ENCODE measurements at places on chromosomes 2 and 18.

DNA sequence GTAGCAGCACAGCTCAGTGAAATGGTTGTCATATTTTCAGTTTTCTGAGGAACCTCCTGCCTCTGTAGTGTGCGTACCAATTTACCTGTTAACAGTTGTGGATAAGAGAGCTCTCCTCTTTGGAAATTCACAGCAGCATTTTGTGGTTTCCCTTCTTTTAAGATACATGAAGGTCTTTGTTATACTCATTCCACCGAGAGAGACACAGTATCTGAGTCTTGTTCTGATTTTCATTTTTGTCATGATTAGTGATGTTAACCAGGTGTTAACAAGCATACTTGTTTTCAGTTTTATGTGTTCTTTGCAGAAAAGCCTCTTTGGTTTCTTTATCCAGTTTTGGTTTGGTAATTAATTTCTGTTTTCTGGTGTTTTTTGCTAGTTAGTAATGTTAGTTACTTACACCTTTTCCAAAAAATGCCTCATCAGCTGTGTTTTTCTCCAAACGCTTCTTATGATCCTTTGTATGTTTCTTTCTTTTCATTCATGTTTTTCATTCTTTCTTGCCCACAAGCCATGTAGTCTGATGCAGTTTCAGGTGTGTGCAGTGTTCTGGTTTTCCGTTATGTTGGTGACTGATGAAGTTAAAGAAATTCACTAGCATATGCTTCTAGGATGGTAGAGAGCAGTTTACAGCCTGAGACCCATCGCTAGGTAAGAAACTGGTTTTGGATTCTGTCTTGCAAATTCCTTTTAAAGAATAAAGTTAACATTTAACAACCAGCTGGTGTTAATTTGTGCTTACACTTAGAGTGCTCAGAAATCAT lies 30.1 kb downstream of the CCDC74A start:
- no peak for DNase-seq

GRCh38 chr2:207561386-207562080 lies 31.8 kb downstream of the CREB1 start:
- no peak for DNase-seq

- DNase-seq: no peak
Measured at GRCh38 chr18:37409878-37410277, 155.7 kb downstream of the CELF4 start.

- no peak for DNase-seq
Measured at GRCh38 chr18:21672521-21673267, 31.9 kb downstream of the ABHD3 start.

- DNase-seq: no peak
Measured at GRCh38 chr2:84899304-84900204, 5.9 kb upstream of the TMSB10 start.

DNA sequence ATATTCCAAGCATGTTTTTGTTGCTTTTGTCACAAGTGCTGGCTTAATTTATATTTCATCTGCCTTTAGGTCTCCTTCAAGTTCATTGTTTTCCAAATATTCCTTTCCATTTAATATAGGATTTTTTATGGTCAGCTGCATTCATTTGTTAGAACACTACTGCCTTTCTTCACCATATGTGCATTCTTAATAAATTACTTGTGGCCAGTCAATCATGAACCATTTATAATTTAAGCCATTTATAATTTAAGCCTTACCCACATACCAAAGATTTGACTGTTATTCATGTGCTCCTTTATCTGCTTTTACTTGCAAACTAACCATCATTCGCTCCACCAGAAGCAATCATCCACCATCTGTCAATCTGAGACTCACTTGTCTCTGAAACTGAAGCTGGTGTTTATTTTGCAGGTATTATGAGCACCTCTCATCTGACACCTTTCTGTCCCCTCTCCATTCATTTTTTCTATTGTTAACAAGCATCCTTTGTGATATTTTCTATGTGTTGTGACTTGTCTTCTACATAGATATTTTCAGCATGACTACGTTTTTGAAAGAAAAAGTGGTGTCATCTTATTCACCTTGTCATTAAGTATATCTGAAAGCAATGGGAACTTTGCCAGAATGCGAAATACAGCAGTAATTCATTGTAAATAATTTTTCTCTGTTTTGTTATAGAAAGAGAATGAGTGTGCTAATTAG lies 786.8 kb downstream of the KCNJ3 start:
- no peak for DNase-seq

- DNase-seq: no peak
Measured at GRCh38 chr2:102418421-102418961, 4.5 kb upstream of the IL18RAP start.

GRCh38 chr2:6916224-6916623 lies 988 bp upstream of the RNF144A start:
- no peak for DNase-seq
